Naive thymus-derived CD8-positive, alpha-beta T cell (primary cell): ENCODE measurements at places on chromosomes 6 and 20.

DNA sequence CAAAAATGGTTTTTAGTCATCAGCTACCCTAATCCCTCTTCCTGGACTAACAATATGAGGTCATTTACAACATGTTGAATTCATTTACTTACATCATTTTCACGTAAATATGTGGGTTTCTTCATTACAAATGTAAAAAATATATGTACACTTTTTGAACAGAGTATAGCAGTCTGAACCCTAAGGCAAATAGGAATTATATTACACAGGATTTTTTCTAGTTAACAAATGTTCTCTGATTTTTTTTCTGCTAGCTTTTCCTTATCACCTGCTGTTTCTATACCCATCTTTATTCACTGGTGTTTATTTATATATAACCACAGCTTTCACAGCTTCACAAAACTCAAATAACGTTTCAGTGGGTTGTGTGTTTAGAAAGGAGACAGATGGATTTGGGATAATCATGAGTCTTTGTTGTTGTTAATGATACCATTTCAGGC, 21.0 kb upstream of the CD2AP start:
- DNase-seq = no peak

DNA sequence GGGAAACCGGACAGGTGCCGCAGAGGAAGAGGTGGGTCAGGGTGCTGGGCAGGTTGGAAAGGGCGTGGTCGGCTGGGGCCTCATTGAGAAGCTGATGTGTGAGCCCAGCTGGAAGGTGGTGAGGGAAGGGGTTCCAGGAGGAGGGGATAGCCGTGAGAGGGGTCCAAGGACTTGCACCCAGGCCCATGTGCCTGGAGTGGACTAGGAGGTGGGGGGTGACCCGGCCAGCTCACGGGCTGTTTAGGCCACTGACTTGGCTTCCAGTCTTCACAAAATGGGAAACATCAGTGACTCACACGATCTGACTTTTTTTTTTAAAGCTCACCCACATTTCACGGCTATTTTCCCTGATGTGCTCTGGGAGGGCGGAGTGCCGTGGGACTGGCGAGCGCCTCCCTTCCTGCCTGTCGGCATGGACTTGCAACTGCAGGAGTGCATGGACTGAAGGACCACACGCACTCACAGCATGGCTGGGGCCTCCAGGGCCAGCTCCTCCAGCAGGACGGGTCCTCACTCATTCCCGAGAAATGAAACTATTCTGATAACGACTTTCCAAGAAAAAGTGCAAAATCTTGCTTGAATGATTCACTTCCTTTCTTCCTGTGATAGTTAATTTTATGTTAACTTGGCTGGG, 13.5 kb upstream of the PDE10A start:
- no peak for DNase-seq

DNA sequence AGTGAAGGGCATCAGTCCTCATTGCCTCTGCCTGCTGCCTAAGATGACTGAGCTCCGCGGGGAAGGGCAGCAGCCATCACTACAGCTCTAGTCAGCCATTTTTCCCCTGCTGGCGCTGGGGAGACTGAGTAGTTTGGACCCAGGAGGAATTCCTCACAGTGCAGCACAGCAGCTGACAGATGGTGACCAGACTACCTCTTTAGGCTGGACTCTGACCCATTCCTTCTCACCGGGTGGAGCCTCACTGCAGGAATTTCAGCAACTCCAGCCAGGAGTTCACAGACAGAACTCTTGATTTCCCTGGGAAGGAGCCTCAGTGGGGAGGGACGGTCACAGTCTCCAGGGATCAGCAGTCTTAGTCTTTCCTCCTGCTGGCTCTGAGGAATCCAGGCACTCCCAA, 492.0 kb upstream of the MMS22L start:
- DNase-seq = no peak

GRCh38 chr6:16901782-16902181, 140.5 kb upstream of the ATXN1 start:
- DNase-seq = no peak

GRCh38 chr20:44180814-44181213, 6.2 kb downstream of the JPH2 start:
- DNase-seq = no peak

GRCh38 chr6:16993396-16993795, 108.5 kb upstream of the STMND1 start:
- no peak for DNase-seq

DNA sequence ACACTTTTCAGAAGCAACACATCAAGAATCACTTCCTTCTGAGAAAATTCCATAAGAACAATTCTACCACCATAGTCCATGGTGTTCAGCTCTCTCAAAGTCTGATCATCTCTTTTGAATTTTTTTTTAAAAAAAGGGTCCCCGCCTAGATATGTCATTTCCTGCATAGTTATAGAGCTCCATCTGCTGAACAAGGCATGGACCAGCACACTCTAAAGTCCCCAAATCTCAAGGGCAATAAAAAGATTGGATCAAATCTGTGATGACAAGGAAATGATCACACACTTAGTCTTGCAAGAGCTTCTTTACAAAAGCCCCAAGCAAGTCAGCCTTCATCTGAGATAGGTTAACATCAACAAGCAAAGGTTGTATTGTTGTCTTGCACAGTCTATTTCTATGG, 100.7 kb upstream of the STMND1 start:
- DNase-seq = no peak

DNA sequence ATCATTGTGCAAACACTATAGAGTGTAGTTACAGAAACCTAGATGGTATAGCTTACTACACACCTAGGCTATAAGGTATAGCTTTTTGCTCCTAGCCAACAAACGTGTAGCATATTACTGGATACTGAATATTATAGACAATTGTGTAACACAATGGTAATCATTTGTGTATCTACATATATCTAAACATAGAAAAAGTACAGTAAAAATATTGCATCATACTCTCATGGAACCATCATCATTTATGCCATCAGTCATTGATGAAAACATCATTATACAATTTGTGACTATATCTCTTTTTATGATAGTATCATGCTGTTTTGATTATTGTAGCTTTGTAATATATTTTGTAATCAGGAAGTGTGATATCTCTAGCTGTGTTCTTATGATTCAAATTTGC, 21.0 kb upstream of the HCRTR2 start:
- DNase-seq = no peak
